Natural killer cell treated with Interleukin-12 subunit alpha and Interleukin-12 subunit beta and Interleukin-15 and Interleukin-18, amount 100 ng/mL, for 72 hours (primary cell): ENCODE measurements at places on chromosomes 16 and 17.

GRCh38 chr17:44673893-44674292, 15.7 kb downstream of the CCDC43 start:
- no peak for DNase-seq

- no peak for DNase-seq
Observed at GRCh38 chr17:18101828-18102227, 6.7 kb upstream of the MYO15A start.

GRCh38 chr17:21271454-21272183, 12.9 kb upstream of the MAP2K3 start:
- DNase-seq: no peak

GRCh38 chr17:80791758-80792284, 199.8 kb upstream of the CHMP6 start:
- no peak for DNase-seq

DNA sequence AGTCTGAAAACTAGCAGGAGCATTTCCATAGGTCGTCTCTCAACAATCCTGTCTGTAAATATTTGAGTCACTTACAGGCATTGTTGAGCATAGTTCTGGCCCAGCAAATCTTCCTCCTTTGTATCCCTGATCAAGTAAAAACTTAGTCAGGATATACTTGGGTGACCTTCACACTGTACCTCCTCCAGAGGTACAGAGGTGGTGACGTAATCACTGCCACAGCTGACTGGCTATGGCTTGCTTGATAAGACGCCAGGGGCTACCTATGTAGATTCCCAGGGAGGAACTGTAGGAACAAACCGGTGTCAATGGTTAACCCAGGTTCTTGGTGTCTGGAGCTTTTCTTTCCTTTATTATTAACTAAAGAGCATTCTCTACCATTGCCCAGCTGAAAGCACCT, at the start of gene KCNJ16:
KCNJ16 (plus strand) TSS at position 270 of the 400 bp plus-strand sequence. CDS start 56,863 bp downstream, outside the sequence.
- DNase-seq: no peak

DNA sequence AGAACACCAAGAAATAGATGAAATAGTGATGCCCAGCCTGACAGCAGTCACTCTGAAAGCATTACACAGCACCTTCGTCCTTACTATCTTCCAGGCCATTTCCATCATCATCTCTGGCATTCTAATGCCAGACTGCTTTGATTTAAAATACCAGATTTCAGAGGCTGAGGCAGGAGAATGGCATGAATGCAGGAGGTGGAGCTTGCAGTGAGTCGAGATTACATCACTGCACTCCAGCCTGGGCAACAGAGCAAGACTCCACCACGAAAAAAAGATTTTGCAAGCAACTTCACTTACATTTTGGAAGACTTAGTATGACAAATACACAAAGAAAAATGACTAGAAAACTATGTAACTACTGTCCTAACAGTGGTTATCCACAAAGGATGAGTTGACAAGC, 244.0 kb downstream of the CPPED1 start:
- no peak for DNase-seq

- peak; percentile 31 for DNase-seq
Observed at GRCh38 chr17:80898716-80899115, 92.9 kb upstream of the CHMP6 start.

DNA sequence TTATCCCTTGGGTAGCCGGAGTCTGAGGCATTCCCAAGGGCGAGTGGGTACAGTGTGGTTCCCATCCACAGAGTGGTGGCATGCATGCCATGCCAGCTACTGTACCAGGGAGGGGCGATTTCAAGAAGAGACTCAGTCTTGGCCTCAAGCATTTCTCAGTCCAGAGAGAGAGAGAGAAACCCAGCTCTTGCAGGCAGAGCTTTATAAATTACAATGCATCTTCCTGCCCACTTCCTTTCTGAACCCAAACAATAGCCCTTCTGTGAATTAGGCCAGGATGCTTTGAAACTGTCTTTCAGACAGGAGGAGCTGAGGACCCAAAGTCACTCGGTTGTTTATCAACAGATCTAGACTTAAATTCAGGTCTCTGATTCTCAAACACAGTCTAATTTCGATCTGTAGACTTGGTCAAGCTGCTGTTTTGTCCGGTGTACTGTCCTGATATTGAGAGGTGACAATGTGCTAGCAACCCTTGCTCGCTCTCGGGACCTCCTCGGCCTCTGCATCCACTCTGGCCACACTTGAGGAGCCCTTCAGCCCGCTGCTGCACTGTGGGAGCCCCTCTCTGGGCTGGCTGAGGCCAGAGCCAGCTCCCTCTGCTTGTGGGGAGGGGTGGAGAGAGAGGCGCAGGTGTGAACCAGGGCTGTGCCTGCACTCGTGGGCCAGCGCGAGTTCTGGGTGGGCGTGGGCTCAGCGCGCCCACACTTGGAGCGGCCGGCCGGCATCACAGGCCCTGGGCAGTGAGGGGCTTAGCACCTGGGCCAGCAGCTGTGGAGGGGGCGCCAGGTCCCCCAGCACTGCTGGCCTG, 408.0 kb downstream of the UTP18 start:
- no peak for DNase-seq

DNA sequence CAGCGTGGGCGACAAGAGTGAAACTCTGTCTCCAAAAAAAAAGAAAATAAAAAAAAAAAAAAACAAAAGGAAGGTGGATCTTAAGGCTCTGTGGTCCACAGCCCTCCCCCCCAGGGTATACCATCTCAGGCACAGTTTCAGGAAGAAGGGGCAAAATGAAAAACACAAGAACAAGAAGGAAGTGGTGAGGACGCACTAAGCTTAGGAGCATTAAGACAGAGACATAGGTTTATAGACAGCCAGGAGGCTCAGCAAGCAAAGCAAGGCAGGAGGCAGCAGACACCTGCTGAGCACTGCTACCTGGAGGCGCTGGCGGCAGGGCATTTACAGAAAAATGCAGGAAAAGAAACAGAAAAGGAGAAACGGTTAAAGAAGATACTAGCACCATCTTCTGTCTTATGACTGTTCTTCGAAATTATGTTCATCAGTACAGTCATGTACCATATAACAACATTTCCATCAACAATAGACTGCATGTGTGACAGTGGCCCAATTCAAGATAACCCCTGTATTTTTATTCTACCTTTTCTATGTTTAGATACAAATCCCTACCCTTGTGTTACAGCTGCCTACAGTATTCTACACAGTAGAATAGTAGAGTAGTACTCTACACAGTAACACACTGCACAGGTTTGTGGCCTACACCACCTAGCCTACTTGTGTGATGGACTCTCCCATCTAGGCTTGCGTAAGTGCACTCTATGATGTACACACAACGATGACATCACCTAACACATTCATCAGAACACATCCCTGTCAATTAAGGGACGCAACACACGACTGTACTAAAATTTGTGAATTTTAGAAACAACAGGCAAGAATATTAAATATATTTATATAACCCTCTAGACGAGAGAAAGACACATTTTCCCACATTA, 62.5 kb downstream of the XPO6 start:
- no peak for DNase-seq

DNA sequence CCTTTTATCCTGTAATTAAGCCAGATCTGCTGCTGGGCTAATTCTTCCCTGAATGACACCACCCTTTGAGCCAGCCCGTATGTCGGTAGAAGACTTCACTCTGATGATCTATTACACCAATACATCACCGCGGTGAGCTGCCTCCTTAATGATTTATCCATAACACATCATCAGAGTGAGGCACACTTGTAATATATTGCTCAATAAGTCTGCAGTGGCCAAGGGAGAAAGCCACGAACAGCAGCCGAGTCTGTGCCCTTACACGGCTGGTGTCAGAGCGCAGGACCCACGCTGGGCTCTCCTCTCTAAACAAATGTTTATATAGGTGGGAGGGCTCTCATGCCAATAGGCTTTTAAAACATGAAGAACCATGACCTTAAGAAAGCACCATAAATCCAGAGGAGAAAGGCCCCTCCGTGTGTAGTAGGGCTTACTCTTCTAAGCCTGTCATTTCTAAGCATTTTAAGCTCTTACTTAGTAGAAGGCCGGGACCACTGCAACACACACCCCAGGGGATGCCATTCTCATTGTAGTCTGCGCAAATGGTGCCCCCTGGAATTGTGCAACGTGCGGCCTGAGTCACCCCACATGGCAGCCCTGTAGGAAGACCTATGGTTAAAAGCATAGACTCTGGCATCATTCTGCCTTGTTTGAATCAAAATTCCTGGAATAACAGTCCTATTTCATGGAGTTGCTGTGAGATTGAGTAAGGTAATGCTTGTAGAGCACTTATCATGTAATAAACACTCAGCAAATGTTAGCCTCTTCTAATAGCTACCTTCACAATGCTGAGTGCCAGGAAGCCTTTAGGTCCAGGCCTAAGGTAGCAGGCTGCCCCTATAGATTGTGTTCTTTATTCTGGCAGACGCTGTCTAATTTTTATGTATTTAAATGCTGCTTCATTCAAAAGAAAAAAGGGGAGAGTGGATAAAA, 26.1 kb downstream of the MRPS23 start:
- DNase-seq: no peak

DNA sequence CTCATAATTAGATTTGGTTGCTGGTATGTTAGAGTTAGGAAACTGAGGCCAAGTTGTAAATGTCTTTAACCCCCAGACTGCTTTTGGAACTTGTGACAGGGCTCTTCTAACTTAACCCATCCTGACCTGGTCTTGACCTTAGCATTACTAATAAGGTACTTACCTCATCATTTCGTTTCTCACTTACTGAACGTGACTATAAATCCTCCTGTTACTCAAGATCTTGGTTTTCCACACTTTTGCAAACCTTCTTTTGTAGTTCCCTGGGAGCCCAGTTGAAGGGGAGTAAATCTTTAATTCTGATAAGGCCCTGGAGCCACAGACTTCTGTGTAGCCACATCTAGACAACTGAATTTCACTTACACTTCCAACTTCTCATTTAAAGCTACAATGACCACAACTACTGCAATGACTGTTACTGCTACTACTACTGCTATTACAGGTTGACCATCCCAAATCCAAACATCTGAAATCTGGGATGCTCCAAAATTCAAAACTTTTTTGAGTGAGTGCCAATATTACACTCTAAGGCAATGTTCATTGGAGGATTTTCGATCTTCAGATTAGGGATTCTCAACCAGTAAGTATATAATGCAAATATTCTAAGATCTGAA, 248.8 kb upstream of the TBX2 start:
- DNase-seq: no peak

GRCh38 chr16:66481081-66481942, 54.2 kb downstream of the BEAN1 start:
- DNase-seq: no peak

GRCh38 chr17:10127819-10128425, 70.5 kb downstream of the GAS7 start:
- no peak for DNase-seq

DNA sequence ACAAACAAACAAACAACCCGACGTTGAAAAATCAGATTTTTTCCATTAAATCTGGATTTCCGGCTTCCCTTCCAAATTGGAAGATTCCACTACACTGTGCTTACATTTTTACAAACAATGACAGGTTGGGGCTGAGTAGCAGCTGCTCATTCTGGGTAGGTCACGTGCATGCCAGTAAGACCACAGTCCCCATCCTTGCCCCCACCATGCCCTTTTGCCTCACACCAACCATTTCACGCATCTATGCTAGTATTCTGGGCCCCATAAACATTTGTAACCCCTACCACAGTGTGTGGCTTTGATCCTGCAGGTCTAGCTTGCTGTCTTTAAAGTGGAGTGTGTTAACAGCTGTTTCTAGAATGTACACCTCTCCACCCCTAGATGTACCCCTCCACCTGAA, 366.1 kb downstream of the XYLT1 start:
- no peak for DNase-seq
